MG63 (cell line): ENCODE measurements at places on chromosomes 1 and 21. TPM values are rescaled to one million over a fixed set of nuclear protein-coding genes. Genes with fewer than 3 reads are reported as not detected.
A peak's percentile ranks its signal among the peaks of the same experiment; 100 is the strongest.

TLR5 gene
- 0.30 and 0.33 TPM in 2 replicates for total RNA-seq

CACNA1E gene
- not detected in 2 replicates for total RNA-seq

GRCh38 chr21:40291560-40291959, 424.3 kb downstream of the PCP4 start:
- no peak for DNase-seq

DNA sequence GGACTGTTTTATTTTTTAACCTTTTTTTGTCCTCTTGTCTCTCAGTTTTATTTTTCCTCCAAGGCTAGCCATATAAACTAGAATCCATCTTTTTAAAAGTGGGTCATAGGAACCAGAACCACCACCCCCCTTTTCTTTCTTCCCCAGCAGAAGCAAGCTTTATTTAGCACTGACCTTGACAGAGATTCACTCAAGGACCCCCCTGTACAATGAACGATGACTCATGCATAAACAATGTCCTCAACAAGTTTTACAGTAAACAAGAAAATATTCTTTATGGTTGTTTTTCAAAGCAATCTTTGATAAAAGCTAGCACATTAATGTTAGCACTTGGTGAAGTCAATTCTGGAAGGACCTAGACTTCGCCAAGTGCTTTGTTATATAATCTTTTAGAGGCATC, 14.1 kb downstream of the PKN2 start:
- no peak for DNase-seq

ANXA9 gene
- total RNA-seq, result 0.46 TPM in 1 of 2 replicates, not detected in the other

GRCh38 chr1:90591355-90591969, 125.6 kb downstream of the BARHL2 start:
- DNase-seq, result no peak

DNA sequence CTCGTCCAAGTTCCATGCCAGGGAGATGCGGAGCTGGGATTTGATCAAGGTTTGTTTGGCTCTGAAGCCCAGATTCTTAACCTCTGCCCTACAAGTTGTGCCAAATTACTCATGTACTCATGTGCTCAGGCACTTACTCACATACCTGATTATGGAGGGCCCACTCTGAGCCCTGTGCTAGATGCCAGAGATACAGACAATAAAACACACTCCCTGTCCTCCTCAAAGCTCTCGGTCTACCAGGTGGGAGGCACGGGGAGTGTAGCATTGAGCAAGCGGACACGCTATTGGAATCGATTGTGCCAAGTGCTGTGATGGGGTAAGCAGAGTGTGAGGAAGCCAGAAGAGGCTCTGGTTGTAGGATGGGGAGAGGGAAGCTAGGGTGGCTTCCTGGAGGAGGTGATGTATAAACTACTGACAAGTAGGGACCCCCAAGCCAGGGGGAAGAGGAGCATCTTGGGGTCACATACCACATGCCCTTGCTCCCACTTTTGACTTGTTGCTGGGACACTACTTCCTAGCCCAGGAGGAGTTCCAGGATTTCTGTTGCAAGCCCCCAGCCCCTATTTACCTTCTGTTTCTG, 49.8 kb upstream of the IFNLR1 start:
- DNase-seq, result peak; percentile 83

BRDT gene
- total RNA-seq, result not detected in 2 replicates

GRCh38 chr1:181312946-181313345, 170.4 kb upstream of the CACNA1E start:
- no peak for DNase-seq

- peak; percentile 60 for DNase-seq
Measured at GRCh38 chr1:110011527-110012041, 22.8 kb upstream of the STRIP1 start.

DNA sequence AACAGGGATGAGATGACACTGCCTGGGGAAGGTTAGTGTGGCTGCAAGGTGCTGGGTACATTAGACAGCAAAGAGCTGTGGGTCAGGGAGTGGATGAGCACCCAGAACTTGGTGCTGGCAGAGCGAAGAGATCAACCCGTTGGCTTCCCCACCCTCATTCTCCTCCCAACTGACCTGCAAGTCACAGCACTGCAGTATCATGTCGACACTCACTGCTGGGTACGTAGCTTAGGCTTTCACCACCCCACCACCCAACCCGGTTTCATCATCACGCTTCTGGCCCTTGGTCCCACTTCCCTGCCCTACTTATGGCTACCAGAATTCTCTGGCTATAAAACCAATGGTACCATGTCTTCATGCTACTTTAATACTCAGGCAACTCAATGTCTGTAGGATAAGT, 73.6 kb upstream of the LYST start:
- no peak for DNase-seq

- no peak for DNase-seq
Measured at GRCh38 chr1:15412175-15412800, 2.6 kb downstream of the EFHD2 start.

GSTM3 gene
- total RNA-seq, result 47.2 and 80.3 TPM in 2 replicates

TMOD4 gene
- total RNA-seq, result not detected in 2 replicates

DNA sequence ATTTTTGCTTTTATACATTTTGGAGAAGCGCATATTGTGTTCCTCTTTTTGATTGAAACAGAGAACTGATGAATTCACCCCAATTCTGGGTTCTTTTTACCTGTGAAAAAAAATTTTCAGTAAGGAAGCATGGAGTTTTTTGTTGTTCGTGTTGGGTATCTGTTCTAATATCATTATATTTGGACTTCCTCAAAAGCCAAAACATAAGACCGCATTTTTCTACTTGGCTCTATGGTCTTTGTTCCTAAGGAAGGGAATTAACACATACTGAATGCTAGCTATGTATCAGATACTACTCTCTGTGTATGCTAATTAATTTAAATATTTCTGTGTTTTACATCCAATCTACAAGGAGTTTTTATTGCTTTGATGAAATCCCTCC, 12.9 kb downstream of the EPB41 start:
- DNase-seq, result no peak

GRCh38 chr1:53117836-53118235, 24.6 kb downstream of the SLC1A7 start:
- DNase-seq, result no peak
